Upper lobe of left lung (tissue), 6 donors: ENCODE measurements at places on chromosomes 1 and 21. TPM values are rescaled to one million over a fixed set of nuclear protein-coding genes. Genes with fewer than 3 reads are reported as not detected.
A peak's percentile ranks its signal among the peaks of the same experiment; 100 is the strongest.

MRPL9 gene
- 94.3 TPM for total RNA-seq

DNA sequence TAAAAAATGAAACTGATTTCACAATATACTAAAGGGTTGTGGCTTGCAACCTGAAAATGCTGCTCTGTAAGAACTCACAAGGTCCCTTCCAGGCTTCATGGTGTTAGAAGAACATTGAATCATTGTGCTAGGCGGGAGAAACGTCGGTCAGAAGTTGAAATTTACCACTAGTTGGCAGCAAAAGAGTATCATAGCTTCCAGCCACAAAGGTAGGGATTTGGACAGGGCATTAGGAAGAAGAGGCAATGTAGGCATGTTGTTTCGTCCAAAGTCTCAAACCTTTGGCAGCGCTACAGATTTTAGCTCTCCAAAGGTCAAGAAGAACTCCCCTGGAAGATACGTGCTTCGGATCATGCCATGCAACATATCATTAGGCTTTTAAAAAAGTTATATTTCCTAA, 62.5 kb upstream of the ZP4 start:
- no peak overlapping the region for H3K27ac ChIP-seq
- H3K36me3 ChIP-seq, result no peaks in the 10 kb centered on the region

GRCh38 chr1:211327346-211327921, 801 bp downstream of the TRAF5 start:
- peak overlapping the region; percentile 73 for H3K4me3 ChIP-seq
- H3K36me3 ChIP-seq, result no peaks in the 10 kb centered on the region
- no peaks in the 10 kb centered on the region for H3K27me3 ChIP-seq
- peaks cover 12% of the 10 kb centered on the region for H3K4me1 ChIP-seq

GRCh38 chr1:241532864-241533263, 686 bp downstream of the KMO start:
- no peak for DNase-seq
- H3K4me3 ChIP-seq, result no peak overlapping the region
- H3K36me3 ChIP-seq, result no peaks in the 10 kb centered on the region
- peak overlapping the region; percentile 60 for H3K27ac ChIP-seq
- H3K4me1 ChIP-seq, result peaks cover 3% of the 10 kb centered on the region

DNA sequence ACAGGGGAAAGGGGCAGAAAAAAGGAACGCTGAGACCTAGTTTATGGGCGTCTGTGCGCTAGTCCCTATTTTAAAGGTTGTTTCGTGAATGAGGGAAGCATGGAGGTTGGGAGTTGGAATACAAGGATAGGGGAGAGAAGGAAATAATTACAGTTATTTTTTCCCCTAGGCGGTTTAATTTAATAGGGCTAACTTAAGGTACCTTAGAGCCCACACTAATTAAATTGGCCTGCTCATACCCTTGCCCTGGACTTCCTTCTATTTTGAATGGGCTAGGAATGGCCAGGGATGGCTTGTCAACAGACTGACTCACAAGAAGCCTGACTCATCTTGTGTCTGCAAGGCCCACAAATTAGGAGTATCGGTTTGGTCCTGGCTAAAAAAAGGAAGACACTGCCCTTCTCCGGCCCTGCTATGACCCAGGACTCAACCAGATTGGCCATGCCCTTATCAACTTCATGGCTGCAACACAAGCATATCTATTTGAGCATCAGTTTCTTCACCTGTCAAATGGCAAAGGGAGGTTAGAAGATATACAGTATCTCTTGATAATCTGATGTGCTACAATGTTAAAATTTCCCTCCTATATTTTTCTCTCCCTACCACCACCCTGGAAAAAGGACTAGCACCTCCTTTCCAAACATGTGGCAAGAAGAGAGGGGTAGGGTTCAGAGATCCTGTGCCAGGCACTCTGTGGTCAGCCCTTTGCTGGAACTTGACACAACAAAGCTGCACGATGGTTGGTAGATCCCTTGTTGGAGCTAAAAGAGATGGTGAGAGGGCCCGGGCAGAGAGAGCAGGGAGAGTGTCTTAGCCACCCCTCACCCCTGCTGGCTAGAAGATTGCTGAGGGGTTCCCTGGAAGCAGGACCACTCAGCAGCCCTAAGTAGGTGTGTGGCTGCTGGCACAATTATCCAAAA, 2.2 kb upstream of the SSBP3 start:
- H3K4me1 ChIP-seq, result peaks cover 30% of the 10 kb centered on the region
- no peak overlapping the region for H3K4me3 ChIP-seq
- no peaks in the 10 kb centered on the region for H3K36me3 ChIP-seq
- DNase-seq, result no peak
- H3K27me3 ChIP-seq, result no peaks in the 10 kb centered on the region

GRCh38 chr1:184069675-184070074, 18.1 kb downstream of the TSEN15 start:
- no peaks in the 10 kb centered on the region for H3K27me3 ChIP-seq
- H3K27ac ChIP-seq, result no peak overlapping the region
- H3K4me3 ChIP-seq, result no peak overlapping the region
- peaks cover 3% of the 10 kb centered on the region for H3K4me1 ChIP-seq

RAB7B gene
- 8.4 TPM for total RNA-seq

- no peak overlapping the region for H3K4me3 ChIP-seq
- H3K36me3 ChIP-seq, result no peaks in the 10 kb centered on the region
- H3K27ac ChIP-seq, result no peak overlapping the region
- no peaks in the 10 kb centered on the region for H3K4me1 ChIP-seq
- no peaks in the 10 kb centered on the region for H3K27me3 ChIP-seq
Observed at GRCh38 chr1:209354111-209354839, 229.2 kb upstream of the CAMK1G start.

- H3K4me3 ChIP-seq, result no peak overlapping the region
- no peaks in the 10 kb centered on the region for H3K27me3 ChIP-seq
- H3K27ac ChIP-seq, result no peak overlapping the region
- H3K36me3 ChIP-seq, result peaks cover 10% of the 10 kb centered on the region
- DNase-seq, result no peak
Observed at GRCh38 chr1:35532497-35533223, 24.5 kb downstream of the KIAA0319L start.

DISC1 gene
- total RNA-seq, result 10.6 TPM

LSS gene
- 159 TPM for total RNA-seq

KRTAP7-1 gene
- total RNA-seq, result not detected
